ENCODE measurements at places on chromosomes 1 and 21.

- no peak for DNase-seq
Measured at GRCh38 chr1:183310753-183311479, 107.3 kb downstream of the NMNAT2 start.

- DNase-seq, result no peak
Measured at GRCh38 chr21:32307706-32308105, 9.1 kb downstream of the MRAP start.

DNA sequence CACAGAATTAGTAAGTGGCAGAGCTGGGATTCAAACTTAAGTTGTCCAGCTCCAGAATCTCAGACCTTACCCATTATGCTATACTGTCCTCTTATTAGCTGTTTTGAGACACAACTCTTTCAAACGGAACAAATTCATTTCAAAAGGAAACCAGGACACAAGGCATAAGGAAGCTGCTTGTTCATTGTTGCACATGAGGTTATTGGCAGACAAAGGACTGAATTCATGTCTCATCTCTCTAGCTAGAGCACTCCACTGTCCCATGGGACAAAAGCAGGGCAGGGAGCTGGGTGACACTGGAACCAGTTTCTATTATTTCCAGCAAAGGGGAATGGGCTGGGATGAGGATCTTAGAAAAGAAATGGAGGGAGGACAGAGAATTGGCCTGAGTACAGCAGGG lies 26.4 kb downstream of the CHI3L2 start:
- DNase-seq, result no peak

DNA sequence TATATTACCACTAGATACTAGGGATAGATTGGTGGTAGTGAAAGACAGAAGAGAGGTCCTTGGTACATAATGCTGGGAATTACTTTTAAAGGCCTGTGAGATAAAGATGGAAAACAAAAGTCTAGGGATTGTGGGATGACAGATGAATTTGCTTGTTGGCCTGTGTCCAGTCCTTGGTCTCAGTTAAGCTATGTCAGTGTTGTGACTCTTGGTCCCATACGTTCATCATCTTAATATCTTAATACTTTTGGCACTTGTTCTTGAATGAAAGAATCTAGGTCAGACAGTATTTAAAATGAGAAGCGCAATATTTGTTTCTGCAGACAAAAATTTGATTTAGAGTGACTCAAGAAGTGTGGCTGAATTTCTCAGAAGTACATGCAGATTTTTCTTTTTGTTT lies 7.6 kb downstream of the RPL5 start:
- no peak for DNase-seq

GRCh38 chr1:85450832-85451231 lies 14.1 kb downstream of the DDAH1 start:
- DNase-seq, result no peak

DNA sequence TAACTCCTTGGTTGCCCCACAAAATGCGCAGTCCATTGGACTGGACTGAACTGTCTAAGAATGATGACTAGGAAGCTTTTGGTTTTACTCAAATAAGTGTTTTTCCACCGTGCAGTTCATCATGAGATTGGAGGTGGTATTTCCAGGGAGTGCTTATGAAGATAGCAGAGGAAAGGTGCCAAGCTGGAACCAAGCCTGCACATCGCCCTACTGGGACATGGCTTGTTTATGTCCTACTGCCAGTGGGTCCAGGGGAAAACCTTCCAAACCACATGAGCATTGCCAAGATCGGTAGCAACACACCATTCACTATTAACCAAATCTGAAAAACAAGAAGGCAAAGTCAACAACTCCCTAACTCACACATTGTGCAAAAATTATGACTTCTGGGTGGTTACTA lies 54.7 kb upstream of the DSCAM start:
- DNase-seq, result no peak

- no peak for DNase-seq
Measured at GRCh38 chr1:75794382-75794781, 2.3 kb upstream of the MSH4 start.

- DNase-seq, result no peak
Measured at GRCh38 chr1:51340380-51340779, 10.0 kb upstream of the TTC39A start.

- DNase-seq, result no peak
Measured at GRCh38 chr1:204266504-204267034, 52.8 kb upstream of the GOLT1A start.

DNA sequence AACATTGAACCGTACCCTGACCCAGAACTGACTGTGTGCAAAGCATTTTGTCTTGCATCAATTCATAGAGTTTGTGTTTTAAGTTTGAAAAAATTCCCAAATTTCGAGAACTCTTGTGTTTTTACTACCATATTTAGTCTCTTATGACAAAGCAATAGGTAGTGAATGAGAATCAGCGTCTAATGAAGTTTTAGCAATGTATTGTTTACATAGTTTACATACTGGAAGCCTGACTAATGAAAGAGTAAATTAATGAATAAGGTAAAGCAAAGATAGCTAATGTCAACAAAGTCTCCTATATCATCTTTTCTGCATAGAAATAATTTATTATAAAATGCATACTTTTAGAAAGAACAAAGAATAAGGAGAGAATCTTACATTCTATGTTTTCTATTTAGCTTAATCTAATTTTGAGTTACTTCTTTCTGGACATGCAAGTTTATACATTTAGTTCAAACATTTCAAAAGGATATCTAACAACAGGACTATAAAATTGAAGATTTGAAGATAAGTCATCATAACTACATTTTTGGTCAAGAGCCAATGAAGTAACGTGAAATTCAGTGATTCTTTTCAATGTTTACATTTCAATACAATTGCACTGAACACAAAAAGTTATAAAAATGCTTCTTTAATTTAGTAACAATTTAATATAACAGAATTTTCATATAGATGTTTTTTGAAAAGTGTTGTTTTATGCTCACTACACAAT lies 1943.7 kb downstream of the NCAM2 start:
- DNase-seq, result no peak

- no peak for DNase-seq
Measured at GRCh38 chr1:204359474-204360255, at the start of gene PLEKHA6. PLEKHA6 (minus strand) TSS chr1:204359929; CDS start chr1:204273727, 86,202 bp downstream.

- DNase-seq, result no peak
Measured at GRCh38 chr1:199720496-199720895, 307.0 kb upstream of the NR5A2 start.

DNA sequence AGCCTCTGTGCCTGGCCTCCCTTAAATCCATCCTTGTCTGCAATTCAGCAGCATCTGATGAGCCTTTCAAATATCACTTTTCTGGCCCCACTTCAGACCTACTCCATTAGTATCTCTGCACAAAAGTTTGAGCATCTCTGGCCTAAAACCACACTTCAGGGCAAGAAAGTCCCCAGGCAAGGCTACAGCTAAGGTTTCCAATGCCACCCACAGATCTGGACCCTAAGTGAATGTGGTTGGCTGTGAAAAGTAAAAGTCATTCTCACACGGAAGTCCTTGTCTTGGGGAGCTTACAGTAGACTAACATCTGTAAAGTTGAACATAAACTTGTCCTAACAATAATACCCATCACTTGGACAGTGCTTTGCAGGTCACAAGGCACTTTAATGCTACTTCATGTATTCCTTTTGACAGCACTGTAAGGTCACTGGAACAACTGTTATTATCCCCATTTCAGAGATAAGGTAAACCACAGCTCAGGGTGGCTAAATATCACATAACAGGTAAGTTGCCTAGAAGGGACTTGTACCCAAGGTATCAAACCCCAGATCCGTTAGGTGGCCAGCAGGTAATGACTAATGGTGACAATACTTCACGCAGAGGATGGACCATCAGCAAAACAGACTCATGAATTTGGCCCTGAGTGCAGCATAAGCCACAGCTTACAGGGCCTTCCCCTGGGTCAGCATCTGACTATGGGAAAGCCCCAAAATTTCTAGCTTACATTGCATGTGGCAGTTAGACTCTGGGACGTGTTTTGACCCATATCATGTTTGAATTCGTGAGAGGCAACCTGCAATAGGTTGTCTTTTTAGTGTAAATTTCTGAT lies 356.0 kb downstream of the HHAT start:
- DNase-seq, result no peak

DNA sequence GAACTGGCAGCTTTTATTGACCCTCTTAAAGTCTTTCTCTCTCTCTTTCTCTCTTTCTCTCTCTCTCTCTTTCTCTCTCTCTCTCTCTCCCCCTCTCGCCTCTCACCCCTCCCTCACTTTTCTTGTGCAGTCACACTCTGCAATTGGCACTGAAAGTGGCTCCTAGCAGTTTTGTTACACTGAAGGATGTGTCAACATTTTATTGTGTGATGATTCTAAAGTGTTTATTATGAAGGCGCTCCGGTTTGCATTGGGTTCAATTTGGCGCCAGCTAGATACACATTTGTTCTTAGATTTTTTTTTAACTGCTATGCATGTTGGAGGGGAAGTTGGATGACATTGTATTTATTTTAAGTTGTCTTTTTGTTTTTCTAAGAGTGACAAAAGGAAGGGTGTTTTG lies 64.0 kb upstream of the CHRM3 start:
- no peak for DNase-seq

GRCh38 chr1:19776287-19776686 lies 23.4 kb downstream of the TMCO4 start:
- no peak for DNase-seq

- DNase-seq, result no peak
Measured at GRCh38 chr1:58779801-58780382, 4.0 kb downstream of the JUN start.

GRCh38 chr1:17829579-17829978 lies 74.4 kb downstream of the ACTL8 start:
- DNase-seq, result no peak

DNA sequence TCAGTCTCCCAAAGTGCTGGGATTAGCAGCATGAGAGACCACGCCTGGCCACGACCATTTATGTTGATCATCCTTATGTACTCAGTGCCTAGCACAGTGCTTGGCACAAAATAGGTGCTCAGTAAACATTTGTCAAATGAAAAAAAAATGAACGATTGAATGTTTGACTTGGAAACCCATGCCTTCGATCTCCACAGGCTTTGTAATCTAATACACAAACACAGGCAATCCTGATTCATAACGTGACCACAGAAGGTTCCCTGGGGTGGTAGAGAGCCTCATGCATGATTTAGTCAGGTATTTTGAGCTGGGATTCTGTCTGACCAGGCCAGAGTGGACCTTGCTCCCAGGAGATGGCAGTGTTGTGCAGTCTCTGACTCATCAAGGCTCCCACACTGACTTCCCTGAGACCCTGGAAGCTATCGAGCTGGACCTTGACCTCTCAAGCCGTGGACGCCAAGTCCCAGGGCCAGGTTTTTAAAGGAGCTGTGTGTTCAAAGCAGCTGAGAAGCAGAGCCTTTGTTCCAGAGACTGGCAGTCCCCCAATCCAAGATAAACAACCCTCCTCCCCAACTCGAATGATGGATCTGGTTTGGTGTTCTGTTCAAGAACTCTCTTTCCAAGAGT lies 81.1 kb downstream of the PGM1 start:
- DNase-seq, result no peak

GRCh38 chr1:243798726-243799125 lies 51.3 kb downstream of the AKT3 start:
- no peak for DNase-seq
